Fibroblast of the conjunctiva (primary cell): ENCODE measurements at places on chromosomes 3 and 15.

DNA sequence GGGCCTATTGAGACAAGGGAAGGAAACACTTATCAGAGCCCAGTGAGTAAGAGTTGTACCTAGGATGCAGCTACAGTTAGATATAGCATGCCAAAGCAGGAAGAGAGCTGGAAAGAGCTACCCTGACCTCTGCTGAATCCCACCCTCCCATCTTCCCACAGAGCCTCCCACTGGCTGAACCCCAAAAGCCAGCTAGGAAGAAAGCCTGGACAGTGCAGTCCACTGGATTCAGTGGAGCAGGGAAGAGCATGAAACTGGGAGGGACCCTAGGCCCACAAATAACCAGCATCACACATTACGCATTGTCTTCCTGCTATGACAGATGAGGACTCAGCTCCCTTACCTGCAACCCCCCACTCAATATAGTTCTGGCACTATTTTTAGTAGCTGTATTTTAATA lies 81.5 kb upstream of the AKAP13 start:
- no peak for DNase-seq

- peak; percentile 55 for DNase-seq
Observed at GRCh38 chr3:25021816-25022215, 406.2 kb upstream of the RARB start.

- no peak for DNase-seq
Observed at GRCh38 chr3:9623148-9623547, 26.2 kb upstream of the MTMR14 start.

- no peak for DNase-seq
Observed at GRCh38 chr3:41251593-41251992, 52.3 kb downstream of the CTNNB1 start.

DNA sequence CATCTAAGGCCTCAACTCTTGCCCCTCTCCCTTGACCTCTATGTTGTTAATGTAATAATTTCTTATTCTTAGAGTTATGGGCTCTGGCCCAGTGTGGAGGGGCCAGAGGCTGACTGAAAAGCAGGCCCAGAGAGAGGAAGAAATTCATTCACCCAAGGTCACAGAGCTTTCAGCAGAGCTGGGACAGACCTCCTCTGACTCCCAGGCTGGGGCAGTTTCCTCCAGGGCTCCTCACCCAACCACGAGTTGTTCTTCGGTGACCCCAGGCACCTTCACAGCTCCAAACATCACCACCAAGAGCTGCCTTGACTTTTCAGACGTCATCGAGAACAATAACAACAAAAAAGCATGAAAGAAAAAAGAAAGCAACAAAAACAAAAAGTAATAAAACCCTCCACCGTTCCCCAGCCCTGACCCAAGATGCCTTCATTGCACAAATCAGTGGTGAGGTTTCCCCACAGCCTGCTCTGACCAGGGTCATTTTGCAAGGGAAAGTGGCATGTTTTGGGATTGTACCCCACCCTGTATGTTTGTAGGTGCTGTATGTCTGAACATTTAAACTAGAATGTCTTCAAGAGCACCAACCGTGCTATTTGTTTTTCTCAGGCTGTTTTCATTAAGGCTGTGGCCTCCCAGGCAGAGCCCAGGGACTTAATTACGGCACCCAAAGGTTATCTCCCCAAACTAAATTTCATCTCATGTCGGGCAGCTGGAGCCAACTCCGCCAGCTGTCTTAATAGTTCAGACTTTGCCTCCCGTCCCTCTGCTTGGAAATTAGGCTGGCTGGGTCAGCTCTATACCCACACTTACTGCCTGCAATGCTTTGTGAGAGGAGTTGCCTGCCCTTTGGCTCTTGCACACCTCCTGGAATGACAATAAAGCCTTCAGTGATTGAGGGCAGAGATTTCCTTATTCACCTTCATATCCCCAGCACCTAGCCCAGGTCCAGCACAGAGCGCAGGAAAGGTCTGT lies 173.8 kb downstream of the RPLP1 start:
- no peak for DNase-seq

GRCh38 chr3:133955892-133956291 lies 60.2 kb upstream of the RAB6B start:
- no peak for DNase-seq

- DNase-seq = no peak
Observed at GRCh38 chr15:89077750-89078149, 10.5 kb upstream of the ABHD2 start.

DNA sequence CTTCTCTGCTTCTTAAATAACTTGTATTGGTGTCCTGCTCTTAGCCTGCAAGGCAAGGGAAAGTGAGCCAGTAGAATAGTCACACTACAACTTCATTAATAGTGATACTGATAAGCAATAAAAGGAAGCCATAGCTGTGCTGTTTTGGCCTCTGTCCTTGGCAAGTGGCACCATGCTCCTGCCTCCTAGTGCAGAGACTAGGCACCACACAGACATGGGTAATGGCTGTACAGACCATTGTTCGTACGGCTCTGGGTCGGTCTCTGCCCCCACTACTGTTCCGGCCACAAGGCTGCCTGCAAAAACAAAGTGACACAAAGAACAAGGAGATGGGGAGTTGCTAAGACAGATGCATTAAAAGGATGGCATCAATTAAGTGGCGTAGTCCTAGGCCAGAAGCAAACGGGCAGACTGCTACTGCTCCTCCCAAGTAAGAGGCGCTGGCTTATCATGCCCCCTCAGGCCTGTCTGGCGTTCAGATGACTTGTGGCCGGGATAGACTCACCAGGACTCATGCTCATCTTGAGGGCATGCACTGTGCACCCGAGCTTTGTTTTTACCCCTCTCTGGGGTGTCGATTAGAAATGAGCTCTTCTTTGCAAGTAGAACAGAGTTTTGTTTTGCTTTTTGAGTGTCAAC lies 75.6 kb downstream of the TRAK1 start:
- DNase-seq = no peak

GRCh38 chr3:33993631-33994030 lies 195.2 kb downstream of the PDCD6IP start:
- DNase-seq = no peak

- DNase-seq = no peak
Observed at GRCh38 chr3:30454636-30455035, 151.8 kb upstream of the TGFBR2 start.

GRCh38 chr15:27835233-27835939 lies 263.7 kb downstream of the OCA2 start:
- no peak for DNase-seq

DNA sequence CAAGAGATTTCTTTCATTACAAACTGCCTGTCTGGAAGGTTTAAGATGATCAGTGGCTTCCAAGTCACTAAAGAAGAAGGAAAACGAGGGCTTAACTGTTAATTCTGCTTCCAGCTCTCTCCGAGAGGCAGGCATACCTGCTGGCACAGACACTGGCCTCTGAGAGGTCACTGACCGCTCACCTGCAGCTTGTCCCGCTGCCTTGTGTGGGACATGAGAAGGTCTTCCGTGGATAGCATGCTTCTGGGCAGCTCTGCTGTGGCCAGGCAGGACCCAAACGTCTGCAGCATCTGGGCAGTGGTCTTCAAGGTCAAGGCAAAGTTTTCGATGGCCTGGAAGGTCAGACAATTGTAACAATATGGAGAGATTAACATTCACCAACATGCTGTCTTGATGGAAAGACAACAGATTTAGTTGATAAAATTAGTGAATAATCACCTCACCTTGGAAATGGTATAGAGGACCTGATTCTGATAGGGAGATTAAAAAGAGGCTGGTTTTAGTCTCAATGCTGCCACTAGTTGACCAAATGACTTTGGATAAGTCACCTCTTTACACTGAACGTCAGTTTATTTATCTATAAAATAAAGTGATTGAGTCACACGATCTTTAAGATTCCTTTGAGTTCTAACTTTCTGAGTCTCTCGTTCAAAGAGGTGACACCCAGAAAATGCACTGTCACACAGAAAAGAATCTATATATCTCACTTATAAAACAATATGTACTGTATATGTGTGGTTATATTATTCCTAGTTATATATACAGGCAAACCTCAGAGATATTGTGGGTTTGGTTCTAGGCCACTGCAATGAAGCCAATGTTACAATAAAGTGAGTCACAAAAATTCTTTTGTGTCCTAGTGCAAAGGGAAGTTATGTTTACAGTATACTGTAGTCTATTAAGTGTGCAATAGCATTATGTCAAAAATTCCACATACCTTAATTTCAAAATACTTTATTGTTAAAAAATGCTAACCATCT lies 65.1 kb downstream of the B3GNT5 start:
- DNase-seq = no peak

GRCh38 chr15:82540984-82541431 lies 751 bp upstream of the RPS17 start:
- DNase-seq = no peak

DNA sequence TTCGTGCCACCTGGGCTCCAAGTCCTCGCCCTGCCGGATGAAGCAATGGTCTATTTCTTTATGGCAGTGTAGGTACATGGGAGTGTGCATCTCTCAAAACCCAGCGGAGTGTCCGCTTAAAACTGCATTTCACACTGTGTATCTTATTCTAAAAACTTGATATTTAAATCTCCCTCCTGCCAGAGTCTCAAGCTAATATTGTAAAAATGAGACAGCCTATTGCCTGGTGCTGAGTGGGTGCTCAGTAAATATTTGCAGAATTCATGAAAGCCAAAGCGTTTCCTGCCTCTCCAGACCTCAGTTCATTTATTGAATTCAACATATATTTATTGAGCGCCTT lies 330 bp upstream of the TBC1D2B start:
- DNase-seq = no peak

- DNase-seq = no peak
Observed at GRCh38 chr15:26771168-26771567, 1.7 kb downstream of the GABRB3 start.

DNA sequence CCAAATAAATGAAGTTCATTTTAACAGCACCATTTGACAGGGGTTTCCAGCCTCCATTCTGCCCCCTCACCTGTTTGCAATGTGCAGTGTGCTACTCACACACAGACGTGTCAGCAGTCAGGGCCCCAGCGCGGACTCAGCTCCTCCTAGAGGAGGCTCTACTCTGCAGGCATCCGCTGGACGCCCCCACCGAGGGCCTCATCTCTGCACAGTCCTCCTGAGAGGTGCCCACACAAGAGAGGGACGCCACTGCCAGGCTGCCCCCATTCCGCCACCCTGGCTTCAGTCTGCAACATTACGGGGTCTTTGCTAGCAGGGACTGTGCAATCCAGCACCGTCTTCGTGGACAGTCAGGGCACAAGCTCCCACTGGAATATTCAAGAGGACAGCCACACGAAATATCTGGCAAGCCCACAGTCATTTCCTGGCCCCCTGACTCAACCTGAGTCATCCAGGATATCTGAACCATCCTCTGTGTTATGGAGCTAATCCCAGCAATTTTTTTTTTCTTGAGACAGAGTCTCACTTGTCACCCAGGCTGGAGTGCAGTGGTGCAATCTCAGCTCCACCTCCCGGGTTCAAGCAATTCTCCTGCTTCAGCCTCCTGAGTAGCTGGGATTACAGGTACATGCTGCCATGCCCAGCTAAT lies 255.0 kb downstream of the OCA2 start:
- no peak for DNase-seq

- no peak for DNase-seq
Observed at GRCh38 chr15:68991723-68992122, 22.8 kb upstream of the NOX5 start.

GRCh38 chr15:90223441-90224165 lies 10.1 kb downstream of the CIB1 start:
- DNase-seq = no peak

- DNase-seq = no peak
Observed at GRCh38 chr3:42704136-42704841, 1.7 kb upstream of the HHATL start.

DNA sequence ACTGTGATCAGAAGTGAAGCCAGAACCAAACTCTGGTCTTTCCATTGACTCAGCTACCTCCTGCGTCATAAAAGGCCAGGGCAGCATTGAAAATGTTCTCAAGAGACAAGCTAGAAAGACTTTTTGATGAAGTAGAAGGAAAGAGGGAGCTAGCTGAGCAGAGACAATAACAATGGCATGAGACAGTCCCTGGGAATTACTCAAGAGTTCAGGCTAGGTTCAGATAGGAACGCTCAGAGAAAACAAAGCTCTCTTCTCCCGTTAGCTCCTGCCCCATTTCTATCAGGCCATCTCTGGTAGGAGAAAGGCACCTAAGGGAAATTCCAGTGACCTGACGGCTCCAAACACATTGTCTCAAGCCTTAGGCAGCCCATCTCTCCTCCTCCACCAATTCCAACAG lies 7.0 kb upstream of the OXTR start:
- DNase-seq = no peak

- no peak for DNase-seq
Observed at GRCh38 chr15:62850318-62850717, 192.2 kb upstream of the TPM1 start.

- no peak for DNase-seq
Observed at GRCh38 chr3:143928541-143929255, 42.9 kb upstream of the DIPK2A start.

DNA sequence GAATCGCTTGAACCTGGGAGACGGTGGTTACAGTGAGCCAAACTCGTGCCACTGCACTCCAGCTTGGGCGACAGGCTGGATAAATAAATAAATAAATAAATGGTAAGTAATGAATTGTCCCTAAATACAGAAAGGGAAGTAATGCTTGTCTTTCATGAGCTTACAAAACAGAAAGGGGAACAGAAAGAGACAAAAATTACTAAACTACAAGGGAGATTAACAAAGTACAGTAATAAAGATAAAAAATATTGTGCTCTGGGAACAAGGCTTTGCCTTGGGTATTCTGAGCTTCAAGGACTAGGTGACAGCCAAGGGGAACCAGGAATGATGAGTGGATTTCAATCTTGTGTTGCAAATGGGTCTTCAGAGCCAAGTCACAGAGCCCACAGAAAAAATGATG lies 9.2 kb upstream of the HLTF start:
- DNase-seq = no peak

DNA sequence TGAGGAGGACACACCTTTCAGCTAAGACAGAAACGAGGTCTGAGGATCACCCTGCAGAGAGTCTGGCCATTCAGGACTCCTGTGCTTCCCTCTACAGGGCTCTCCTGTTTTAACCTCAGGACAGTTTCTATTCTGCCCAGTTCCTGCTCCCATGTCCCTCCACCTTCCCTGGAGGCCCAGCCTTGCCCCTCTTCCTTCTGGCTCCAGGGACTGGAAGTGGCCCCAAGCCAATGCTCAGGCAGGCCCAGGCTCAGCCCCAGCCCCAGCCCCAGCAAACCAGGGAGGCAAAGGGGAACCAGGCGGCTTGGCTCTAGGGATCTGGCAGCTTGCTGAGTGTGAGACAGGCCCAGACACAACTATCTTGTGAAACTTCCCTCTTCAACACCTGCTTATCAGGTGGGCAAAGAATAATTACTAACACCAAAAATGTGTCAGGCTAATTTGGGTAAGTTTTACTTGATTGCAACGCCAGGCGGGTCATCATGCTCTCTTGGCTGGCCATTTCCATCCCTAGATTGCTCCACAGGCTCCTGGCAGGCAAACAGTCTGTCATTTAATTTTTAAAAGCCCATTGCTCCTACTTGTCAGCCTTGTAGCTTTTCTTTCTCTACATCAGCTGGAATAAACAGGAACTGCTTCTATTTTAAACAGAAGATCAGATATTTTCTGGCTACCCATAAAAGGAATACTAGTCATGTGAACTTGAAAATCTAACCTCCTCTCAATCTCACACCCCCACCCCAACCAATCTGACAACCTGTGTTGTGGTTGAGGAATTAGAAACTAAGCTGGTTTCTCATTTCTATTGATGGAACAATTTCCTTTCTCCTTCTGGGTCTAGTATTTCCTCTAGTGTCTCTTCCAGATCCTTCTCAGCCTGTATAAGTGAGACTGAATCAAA lies 33.5 kb downstream of the UPK1B start:
- no peak for DNase-seq
